Stomach (tissue), 19 donors: ENCODE measurements at places on chromosomes 5 and 9. TPM values are rescaled to one million over a fixed set of nuclear protein-coding genes. Genes with fewer than 3 reads are reported as not detected.

The HCN1 gene
- 0.03 TPM for polyA plus RNA-seq

The PCDHB3 gene
- 0.46 TPM for polyA plus RNA-seq

The GADD45G gene
- polyA plus RNA-seq, result 113 TPM

GRCh38 chr5:43019614-43020398 is 20.3 kb downstream of the ANXA2R start:
- DNase-seq, result peak; percentile 74
- H3K27ac ChIP-seq, result peak overlapping the region; percentile 35
- H3K36me3 ChIP-seq, result no peaks in the 10 kb centered on the region
- H3K4me1 ChIP-seq, result peaks cover 3% of the 10 kb centered on the region
- H3K27me3 ChIP-seq, result peaks cover 98% of the 10 kb centered on the region

- H3K4me3 ChIP-seq, result no peak overlapping the region
- DNase-seq, result no peak
- H3K27me3 ChIP-seq, result no peaks in the 10 kb centered on the region
- H3K4me1 ChIP-seq, result no peaks in the 10 kb centered on the region
- H3K27ac ChIP-seq, result no peak overlapping the region
Observed at GRCh38 chr5:129899454-129899853, 4.8 kb upstream of the CHSY3 start.

DNA sequence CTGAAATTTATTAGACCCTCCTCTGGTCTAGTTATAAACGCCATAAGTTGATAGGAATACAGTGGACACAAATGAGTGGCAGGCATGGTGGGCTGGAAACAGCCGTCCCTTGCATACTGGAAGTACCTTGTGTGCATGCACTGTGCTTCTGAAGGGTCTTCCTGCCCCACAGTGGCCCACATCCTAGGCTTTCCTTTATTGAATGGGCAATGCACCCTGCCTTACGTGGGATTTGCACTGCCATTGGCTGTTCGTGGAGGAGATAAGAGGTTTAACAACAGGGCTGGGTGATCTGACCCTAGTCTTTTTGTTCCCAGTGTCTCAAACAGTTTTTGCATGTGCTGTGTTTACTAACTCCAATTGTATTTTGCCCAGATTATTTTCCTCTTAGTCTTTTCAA is 480.8 kb downstream of the GADD45G start:
- peaks cover 17% of the 10 kb centered on the region for H3K4me1 ChIP-seq
- H3K4me3 ChIP-seq, result no peak overlapping the region
- no peak overlapping the region for H3K27ac ChIP-seq
- no peaks in the 10 kb centered on the region for H3K36me3 ChIP-seq

DNA sequence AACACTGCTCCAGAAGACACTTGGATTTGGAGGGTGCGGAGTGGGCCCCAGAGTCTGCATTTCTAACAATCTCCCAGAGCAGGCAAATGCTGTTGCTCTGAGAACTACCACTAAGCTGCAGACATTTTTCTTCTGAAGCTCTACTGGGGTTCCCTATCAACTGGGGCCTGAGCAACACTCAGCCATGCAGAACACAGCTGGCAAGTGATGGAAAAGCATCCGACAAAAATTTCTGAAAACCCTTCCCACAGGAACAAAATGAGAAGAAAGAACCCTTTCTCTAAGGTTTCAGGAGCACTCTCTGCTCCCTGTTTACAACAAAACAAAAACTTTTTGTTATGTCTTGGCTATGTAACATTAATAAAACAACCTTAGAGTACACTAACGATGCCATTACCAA is 516.9 kb downstream of the CTNND2 start:
- DNase-seq, result no peak
- peaks cover 18% of the 10 kb centered on the region for H3K4me1 ChIP-seq
- H3K4me3 ChIP-seq, result no peak overlapping the region
- no peaks in the 10 kb centered on the region for H3K36me3 ChIP-seq

DNA sequence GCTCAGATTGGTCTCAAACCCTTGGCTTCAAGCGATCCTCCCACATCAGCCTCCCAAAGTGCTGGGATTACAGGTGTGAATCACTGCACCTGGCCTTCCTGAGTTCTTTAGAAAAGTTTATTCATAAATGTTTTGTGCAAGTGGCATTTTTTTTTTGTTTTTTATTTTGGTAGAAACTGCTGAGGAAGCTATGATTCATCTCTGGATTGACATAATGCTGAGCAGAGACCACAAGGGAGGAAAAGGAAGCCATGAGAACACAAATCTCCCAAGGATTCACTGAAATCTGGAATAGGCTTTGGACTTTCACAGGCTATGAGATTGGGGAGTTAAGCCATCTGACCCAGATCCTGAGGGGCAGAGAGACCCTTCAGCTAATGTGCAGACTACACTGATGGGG is 3.4 kb upstream of the SLC46A2 start:
- H3K36me3 ChIP-seq, result no peaks in the 10 kb centered on the region
- H3K27me3 ChIP-seq, result peaks cover 16% of the 10 kb centered on the region
- peaks cover 10% of the 10 kb centered on the region for H3K4me1 ChIP-seq

- peaks cover 11% of the 10 kb centered on the region for H3K4me1 ChIP-seq
- no peak overlapping the region for H3K27ac ChIP-seq
- no peaks in the 10 kb centered on the region for H3K27me3 ChIP-seq
- no peak overlapping the region for H3K4me3 ChIP-seq
- H3K36me3 ChIP-seq, result no peaks in the 10 kb centered on the region
Observed at GRCh38 chr9:81490605-81491331, 198.6 kb downstream of the TLE1 start.

DNA sequence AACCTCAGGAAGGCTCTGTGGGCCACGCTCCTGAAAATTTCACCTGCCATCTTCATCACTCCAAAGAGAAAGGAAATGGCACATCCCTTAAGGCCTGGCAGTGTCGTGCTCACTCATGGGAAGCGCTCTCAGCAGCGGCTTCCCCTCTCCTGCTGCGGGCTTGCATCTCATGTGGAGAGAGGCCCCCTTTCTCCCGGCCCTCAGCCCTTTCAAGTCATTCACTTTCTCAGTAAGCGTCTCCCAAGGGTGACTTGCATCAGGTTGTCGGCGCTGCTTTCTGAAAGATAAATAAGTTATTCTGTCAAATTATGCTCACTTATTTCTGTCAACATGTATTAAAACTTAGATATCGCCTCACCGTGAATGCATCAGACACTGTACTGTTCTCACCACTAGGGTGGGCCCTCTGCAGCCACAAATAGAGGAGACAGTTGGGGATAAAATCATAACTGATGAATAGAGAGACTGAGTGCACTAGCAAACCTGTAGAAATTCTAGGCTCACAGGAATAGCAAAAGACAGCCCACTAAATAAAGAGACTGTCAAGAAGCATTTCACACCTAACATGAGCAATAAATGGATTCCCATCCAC is 174.6 kb downstream of the RFK start:
- no peak overlapping the region for H3K4me3 ChIP-seq
- peaks cover 6% of the 10 kb centered on the region for H3K4me1 ChIP-seq
- no peaks in the 10 kb centered on the region for H3K27me3 ChIP-seq
- no peak overlapping the region for H3K27ac ChIP-seq

GRCh38 chr5:136203303-136203922 is 10.5 kb upstream of the SMIM32 start:
- H3K27me3 ChIP-seq, result peaks cover 40% of the 10 kb centered on the region
- H3K36me3 ChIP-seq, result no peaks in the 10 kb centered on the region
- no peak overlapping the region for H3K27ac ChIP-seq
- no peaks in the 10 kb centered on the region for H3K4me1 ChIP-seq
- no peak for DNase-seq

- no peaks in the 10 kb centered on the region for H3K36me3 ChIP-seq
- peaks cover 37% of the 10 kb centered on the region for H3K4me1 ChIP-seq
- no peaks in the 10 kb centered on the region for H3K27me3 ChIP-seq
- DNase-seq, result no peak
- H3K27ac ChIP-seq, result no peak overlapping the region
Observed at GRCh38 chr5:142182840-142183239, 74.3 kb downstream of the NDFIP1 start.

- no peaks in the 10 kb centered on the region for H3K36me3 ChIP-seq
- H3K4me3 ChIP-seq, result peak overlapping the region; percentile 18
- DNase-seq, result peak; percentile 79
- H3K27ac ChIP-seq, result no peak overlapping the region
- H3K27me3 ChIP-seq, result peaks cover 100% of the 10 kb centered on the region
Observed at GRCh38 chr5:173238312-173239232, 3.6 kb upstream of the NKX2-5 start.

GRCh38 chr5:76400466-76400865 is 2.6 kb upstream of the IQGAP2 start:
- H3K27ac ChIP-seq, result no peak overlapping the region
- H3K4me1 ChIP-seq, result peaks cover 36% of the 10 kb centered on the region
- DNase-seq, result no peak
- no peaks in the 10 kb centered on the region for H3K27me3 ChIP-seq
- H3K4me3 ChIP-seq, result no peak overlapping the region
- H3K36me3 ChIP-seq, result no peaks in the 10 kb centered on the region

DNA sequence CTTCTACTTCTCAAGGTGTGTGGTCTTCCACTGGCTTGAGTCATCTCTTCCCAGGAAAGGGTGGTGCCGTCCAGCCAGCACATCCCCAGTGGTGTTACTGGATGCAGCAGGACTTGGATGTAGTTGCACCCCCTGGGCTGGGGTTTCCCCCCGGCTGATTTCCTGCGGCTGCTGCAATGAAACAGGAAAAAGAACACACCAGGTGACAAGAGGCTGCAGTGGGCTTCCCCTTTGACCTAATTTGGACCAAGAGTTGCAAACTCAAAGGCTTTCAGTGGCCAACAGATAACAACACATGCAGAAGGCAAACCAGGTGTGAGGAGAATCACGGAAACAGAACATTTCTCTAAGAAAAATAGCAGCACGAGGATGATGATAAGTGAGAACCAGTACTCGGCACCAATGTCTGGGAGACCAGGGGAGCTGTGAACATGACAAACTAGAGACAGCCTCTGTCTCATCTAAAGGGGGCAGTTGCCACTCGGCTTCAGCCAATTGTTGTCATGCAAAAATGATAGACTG is 83.7 kb downstream of the PDE6A start:
- H3K27ac ChIP-seq, result no peak overlapping the region
- DNase-seq, result peak; percentile 34
- no peaks in the 10 kb centered on the region for H3K4me1 ChIP-seq

DNA sequence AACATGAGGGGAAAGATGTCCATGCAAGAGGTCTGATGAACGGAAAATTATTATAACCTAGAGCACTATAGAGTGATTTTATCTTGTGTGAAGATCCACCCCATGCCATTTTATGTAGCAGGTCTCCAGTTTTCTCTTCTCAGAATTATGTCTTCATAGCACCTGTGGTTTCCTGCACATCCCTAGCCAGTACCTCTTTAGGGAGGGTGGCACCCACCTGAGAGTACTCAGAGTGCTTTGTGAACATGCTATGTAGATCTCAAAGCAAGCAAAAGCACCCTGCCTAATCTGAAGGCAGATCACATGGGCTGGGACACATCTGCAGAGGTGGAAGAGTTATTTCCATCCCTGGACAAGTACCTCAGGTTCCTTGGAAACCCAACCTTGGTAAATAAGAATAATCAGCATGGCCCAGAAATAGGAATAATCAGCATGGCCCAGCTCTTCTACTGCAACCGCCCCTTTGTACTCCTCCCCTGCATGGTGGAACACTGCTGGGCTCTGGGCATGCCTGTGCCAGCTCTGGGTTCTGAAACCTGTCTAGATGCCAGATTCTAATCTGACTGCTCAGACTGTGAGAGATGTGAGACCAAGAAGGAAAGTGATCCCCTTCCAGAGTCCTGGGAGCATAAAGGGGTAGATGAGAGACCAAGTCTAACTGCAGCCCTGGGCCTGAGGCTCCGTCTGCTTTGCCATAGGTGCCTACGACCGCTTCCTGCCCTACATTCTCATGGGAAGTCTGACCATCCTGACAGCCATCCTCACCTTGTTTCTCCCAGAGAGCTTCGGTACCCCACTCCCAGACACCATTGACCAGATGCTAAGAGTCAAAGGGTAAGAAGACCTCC is 23.7 kb downstream of the SLC22A5 start:
- peaks cover 20% of the 10 kb centered on the region for H3K4me1 ChIP-seq
- no peak for DNase-seq
- H3K27me3 ChIP-seq, result no peaks in the 10 kb centered on the region
- H3K4me3 ChIP-seq, result no peak overlapping the region
- H3K36me3 ChIP-seq, result peaks cover 42% of the 10 kb centered on the region

DNA sequence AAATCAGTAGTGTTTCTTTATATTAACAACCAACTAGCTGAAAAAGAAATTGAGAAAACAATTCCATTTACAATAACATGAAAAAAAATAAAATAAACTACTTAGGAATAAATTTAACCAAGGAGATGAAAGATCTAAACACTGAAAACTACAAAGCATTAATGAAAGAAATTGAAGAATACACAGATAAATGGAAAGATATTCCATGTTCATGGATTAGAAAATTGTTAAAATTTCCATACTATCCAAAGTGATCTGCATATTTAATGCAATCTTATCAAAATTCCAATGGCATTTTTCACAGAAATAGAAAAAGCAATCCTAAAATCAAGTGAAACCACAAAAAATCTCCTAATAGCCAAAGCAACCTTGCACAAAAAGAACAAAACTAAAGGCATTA is 320.2 kb upstream of the GRAMD2B start:
- no peaks in the 10 kb centered on the region for H3K27me3 ChIP-seq
- H3K27ac ChIP-seq, result no peak overlapping the region
- H3K36me3 ChIP-seq, result no peaks in the 10 kb centered on the region

DNA sequence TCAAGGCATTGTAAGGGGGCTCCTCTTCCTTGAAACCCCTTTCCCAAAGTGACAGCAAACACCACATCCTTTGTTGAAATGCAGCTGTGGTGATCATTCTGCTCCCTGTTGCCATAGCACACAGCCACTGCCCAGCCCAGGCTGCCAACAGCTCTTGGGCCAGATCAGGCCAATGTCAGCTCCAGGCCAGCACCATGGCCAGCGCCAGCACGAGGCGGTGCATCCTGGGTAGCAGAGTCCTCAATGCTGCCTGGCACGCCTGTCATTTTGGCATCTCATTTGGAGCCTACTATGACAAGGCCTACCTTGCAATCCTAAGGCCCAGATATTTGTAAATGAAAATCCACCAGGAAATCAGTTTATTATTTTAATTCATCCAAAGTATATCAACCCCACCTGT is 390.6 kb downstream of the DNAH5 start:
- no peak overlapping the region for H3K27ac ChIP-seq
- H3K4me3 ChIP-seq, result no peak overlapping the region
- H3K4me1 ChIP-seq, result no peaks in the 10 kb centered on the region
- no peaks in the 10 kb centered on the region for H3K27me3 ChIP-seq

DNA sequence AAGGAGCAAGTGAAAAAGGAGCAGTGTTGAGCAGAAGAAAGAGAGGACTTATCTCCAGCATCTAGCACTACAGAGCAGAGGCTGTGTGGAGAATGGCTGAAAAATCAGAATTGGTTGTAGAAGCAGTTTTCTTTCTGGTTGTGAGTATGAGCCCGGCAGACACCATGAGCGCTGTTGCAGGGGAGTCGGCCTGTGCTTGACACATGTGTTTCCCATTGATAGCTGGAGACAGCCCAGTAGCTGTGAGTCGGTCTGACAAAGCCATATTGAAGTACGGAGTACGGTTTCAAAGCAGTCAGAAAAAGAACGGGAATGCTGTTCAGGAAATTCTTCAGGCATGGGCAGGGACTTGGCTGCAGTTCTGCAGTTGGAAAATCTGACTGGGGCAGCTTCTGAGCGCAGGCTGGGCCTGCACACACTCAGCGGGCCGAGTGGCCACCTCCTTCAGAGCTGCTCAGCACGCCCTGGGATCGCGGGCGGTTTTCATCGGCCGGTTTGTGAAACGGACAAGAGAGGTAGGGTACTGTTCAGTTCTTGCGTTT is at the start of gene SGCD:
Gene SGCD, plus strand, starts transcription at position 447 of the 542 bp plus-strand sequence.
- peak within 1 kb of the TSS; percentile 14 for H3K27ac ChIP-seq
- H3K4me1 ChIP-seq, result no peaks in the 10 kb centered on the region
- peak within 1 kb of the TSS; percentile 40 for H3K4me3 ChIP-seq
- peak; percentile 35 for DNase-seq
- H3K27me3 ChIP-seq, result no peaks in the 10 kb centered on the region
- H3K36me3 ChIP-seq, result no peaks in the 10 kb centered on the region
